ENCODE measurements at places on chromosomes 5 and 9.

DNA sequence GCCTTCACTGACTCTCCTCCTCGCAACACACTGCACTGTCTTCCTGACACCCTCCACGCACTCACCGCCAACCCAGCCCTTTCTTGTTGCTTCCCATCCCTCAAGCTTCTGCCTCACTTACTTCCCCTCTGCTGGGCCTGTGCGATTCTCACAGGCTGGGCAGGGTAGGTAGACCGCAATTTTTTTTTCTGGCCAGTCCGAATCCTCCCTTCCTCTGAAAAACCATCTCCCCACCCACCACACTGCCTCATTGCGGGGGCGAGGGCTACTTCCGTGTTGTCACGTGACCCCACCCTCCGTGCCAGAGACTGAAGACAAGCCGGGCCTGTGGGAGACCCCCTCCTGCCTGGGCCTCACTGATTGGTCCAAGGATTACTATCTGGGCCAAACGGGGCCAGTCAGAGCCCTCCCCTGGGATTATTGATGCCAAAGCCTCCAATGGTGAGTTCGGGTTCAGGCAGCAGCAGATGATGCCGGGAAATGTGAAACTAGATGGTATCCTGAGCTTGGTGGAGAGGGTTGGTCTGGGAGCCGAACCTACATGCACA lies 73.1 kb downstream of the STK10 start:
- H3K36me3 ChIP-seq, result no peaks in the 10 kb centered on the region
- DNase-seq, result peak; percentile 27
- peaks cover 4% of the 10 kb centered on the region for H3K4me1 ChIP-seq
- H3K4me3 ChIP-seq, result no peak overlapping the region
- no peaks in the 10 kb centered on the region for H3K27me3 ChIP-seq

GRCh38 chr5:607541-608428 lies 4.4 kb upstream of the CEP72 start:
- no peaks in the 10 kb centered on the region for H3K36me3 ChIP-seq
- H3K4me3 ChIP-seq, result no peak overlapping the region
- H3K27ac ChIP-seq, result no peak overlapping the region
- H3K4me1 ChIP-seq, result peaks cover 3% of the 10 kb centered on the region

GRCh38 chr5:98637116-98637515 lies 136.3 kb upstream of the RGMB start:
- no peaks in the 10 kb centered on the region for H3K4me1 ChIP-seq
- H3K27ac ChIP-seq, result no peak overlapping the region
- H3K4me3 ChIP-seq, result no peak overlapping the region

DNA sequence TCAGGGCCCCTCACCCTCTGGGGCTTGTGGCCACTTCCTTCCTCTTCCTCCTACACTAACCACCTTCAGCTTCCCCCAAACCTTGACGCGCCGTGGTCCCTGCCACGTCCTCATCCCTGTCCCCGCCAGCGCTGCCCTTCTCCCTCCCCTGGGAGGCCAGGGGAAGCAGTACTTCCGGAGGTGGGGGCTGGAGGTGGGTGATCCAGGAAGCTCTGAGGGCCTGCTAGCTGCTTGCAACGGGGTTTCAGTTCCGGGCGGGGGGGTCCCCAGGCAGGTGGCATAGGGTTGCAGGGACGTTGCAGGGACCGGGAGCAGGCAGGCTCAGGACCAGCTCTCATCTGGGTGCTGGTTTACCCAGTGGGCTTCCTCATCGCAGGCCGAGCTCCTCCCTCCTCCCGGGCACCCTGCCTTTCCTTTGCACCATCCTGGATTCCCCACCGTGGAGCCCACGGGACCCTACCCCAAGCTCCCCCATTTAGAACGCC lies 70.0 kb downstream of the RXRA start:
- peaks cover 13% of the 10 kb centered on the region for H3K4me1 ChIP-seq
- no peaks in the 10 kb centered on the region for H3K27me3 ChIP-seq
- H3K36me3 ChIP-seq, result no peaks in the 10 kb centered on the region
- H3K4me3 ChIP-seq, result no peak overlapping the region

DNA sequence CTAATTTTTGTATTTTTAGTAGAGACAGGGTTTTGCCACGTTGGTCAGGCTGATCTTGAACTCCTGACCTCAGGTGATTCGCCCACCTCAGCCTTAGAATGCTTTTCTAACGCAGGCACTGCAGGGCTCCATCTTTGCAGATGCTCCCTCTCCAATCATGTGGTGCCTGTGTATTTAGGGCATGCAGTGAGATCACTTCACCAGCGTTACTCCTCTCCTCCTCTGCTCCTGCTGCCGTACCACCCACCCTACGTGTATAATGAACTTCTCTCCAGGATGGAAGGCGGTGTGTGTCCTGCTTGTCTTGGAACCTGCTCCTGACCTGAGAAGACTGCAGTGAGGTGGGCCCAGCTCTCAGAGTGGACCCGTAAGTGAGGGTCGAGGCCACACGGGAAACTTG lies 13.6 kb upstream of the CFAP157 start:
- no peaks in the 10 kb centered on the region for H3K27me3 ChIP-seq
- no peak for DNase-seq
- H3K27ac ChIP-seq, result no peak overlapping the region
- peaks cover 1% of the 10 kb centered on the region for H3K4me1 ChIP-seq

- no peak overlapping the region for H3K27ac ChIP-seq
- H3K4me3 ChIP-seq, result no peak overlapping the region
- H3K36me3 ChIP-seq, result no peaks in the 10 kb centered on the region
- H3K27me3 ChIP-seq, result no peaks in the 10 kb centered on the region
Measured at GRCh38 chr5:98750693-98751092, 22.8 kb upstream of the RGMB start.

- H3K27me3 ChIP-seq, result no peaks in the 10 kb centered on the region
- peaks cover 17% of the 10 kb centered on the region for H3K4me1 ChIP-seq
- DNase-seq, result no peak
- H3K4me3 ChIP-seq, result no peak overlapping the region
Measured at GRCh38 chr5:140111859-140112551, 1.9 kb upstream of the PURA start.

DNA sequence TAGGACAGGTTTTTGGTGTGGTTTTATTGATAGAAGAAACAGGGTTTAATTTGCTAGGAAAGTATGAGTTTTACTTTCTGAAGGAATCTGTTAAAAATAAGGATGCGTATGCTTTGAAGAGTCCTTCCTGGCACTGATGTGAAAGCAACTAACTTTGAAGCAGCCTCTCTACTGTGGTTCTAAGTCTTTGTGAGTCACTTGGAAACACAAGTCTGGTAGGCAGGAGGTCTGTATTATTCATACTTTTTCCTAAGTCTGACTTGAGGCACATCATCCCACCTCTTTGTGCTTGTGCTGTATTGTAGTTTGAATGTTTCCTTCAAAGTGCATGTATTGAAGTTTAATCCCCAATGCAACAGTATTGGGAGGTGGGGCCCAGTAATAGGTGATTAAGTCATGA lies 129.0 kb downstream of the TAF11L14 start:
- no peak overlapping the region for H3K4me3 ChIP-seq
- H3K4me1 ChIP-seq, result no peaks in the 10 kb centered on the region
- H3K27ac ChIP-seq, result no peak overlapping the region
- H3K36me3 ChIP-seq, result no peaks in the 10 kb centered on the region
- no peaks in the 10 kb centered on the region for H3K27me3 ChIP-seq
- DNase-seq, result no peak

- H3K36me3 ChIP-seq, result no peaks in the 10 kb centered on the region
- H3K27ac ChIP-seq, result no peak overlapping the region
- no peak for DNase-seq
- no peak overlapping the region for H3K4me3 ChIP-seq
Measured at GRCh38 chr5:160675988-160676387, 176.0 kb downstream of the ATP10B start.

DNA sequence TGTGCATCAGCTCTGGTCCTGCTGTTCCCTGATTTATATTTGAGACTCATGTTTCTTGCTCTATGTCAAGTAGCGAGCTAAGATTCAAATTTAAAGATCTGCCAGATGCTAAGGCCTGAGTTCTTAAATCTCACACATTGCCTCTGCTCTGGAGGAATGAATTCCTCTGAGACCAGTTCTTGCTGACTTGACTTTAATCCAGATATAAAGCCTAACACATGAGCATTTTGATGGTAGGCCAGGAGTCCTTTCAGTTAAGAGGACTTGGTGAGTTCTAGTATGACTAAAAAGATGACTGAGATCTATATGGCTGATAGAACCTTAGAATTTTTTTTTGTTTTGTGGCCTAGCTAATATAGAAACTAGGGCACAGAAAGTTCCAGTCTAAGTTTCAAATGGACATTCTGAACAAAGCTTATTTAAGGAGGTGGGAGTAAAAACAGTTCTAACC lies 1.3 kb upstream of the INIP start:
- no peaks in the 10 kb centered on the region for H3K36me3 ChIP-seq
- H3K4me1 ChIP-seq, result no peaks in the 10 kb centered on the region
- DNase-seq, result no peak
- no peak overlapping the region for H3K27ac ChIP-seq
- no peak overlapping the region for H3K4me3 ChIP-seq

DNA sequence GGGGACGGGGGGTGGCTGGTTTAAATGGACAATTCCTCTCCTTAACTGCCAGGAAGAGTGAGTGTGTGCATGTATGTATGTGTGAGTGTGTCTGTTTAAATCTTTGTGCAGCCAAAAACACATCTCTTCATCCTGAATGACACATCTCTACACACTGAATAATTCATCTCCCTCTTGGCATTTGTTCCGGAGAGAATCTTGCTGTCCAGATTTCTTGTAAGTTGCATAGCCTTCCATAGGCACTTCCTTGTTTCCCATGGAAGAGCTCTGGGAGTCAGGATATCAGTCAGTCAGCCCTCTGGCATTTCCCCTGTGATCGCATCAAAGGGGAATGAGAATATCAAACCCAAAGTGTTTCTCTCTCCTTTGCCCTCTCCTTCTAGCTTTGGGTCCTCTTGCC lies 74.7 kb downstream of the WWC1 start:
- H3K27me3 ChIP-seq, result no peaks in the 10 kb centered on the region
- H3K36me3 ChIP-seq, result no peaks in the 10 kb centered on the region
- no peak overlapping the region for H3K27ac ChIP-seq
- DNase-seq, result no peak
- no peaks in the 10 kb centered on the region for H3K4me1 ChIP-seq
